ENCODE measurements at places on chromosomes 11 and 22.

DNA sequence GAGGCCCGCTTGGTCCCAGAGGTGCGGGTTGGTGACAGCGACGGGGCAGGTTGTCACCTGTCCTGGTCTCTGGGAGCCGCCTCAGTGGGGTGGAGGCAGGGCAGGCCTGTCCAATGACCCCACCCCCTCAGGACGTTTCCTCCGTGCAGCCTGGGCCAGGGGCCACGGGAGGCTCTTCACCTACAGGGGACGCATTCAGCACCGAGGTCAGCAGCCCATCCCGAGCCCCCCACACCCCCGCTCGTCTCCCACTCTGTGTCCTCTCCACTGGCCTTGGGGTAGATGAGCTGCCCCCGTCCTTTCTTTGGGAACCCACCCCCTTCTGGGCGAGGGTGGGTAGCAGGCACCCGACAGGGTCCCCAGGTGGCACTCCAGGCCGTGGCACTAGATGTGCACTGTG is 35.7 kb downstream of the BRSK2 start:
- no peak for DNase-seq

DNA sequence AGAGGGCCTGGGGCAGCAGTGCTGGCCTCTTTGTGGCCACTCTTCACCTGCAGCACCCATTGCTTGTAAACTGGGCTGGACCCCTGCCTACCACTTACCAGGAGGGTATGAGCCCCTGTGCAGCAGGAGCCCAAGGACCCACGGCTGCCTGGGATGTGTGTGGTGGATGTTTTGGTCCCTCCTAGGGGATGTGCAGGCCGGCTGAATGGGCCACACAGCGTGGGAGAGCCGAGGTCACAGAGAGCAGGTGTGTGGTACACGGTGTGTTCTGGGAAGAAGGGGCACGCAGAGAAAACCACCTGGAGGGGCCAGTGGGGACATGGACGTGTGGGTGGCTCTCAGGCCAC is 19.3 kb upstream of the GNB1L start:
- DNase-seq, result no peak

DNA sequence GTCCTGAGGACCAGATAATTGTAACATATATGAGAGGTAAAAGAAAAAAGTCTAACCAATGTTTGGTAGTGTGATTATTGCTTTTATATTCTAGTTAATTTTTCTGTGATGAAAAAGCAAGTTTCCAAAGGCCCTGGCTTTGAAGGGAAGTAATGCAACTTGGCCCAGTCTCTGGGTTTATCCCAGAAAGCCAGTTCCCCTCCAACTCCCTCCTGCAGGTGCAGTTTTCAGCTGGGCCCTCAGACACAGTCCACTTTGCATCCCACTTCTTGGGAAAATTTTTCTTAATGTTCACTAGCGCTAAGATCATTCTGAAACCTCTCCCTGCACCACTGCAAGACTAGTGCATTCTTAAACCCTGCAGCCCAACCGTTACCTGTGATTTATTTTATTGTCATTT is 586.8 kb downstream of the NTM start:
- no peak for DNase-seq

- no peak for DNase-seq
Observed at GRCh38 chr22:26115266-26115665, 54.0 kb upstream of the SEZ6L start.

DNA sequence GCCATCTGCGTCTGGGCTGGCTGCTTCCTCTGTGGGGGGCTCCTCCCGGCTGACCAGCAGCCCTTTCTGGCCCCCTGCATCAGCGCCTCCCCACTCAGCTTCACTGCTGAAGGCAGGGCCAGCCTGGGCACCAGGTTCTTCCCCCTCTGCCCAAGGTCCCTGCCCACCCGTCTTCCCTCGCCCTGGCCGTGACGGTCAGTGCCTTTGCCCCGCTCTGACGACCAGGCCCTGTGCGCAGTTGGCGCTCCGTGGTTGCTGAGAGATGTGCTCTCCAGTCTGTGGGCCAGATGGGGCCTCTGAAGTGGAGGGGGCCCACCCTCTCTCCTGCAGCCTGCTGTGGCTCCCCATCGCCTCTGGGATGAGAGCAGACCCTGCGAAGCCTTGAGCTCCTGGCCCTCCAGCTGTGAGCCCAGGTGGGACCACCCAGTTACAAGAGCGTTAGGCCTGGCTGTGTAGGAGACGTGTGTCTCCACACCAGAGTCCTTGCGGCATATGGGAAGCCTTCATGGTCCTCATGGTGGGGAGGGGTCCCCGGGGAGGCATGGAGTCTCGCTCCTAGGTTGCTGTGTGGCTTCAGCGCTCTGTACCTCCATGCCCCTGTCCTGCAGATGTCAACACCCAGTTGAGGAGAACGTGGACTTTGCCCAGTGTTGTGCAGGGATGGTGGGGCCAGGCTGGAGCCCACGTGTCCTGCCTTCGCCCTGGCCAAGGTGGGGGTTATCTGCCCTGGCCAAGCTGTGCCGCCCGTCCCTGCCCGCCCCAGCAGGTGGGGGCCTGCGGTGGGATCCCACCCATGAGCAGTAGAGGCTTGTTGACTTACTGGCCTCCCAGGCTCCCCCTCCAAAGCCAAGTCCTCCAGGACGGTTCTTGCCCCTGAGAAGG is 14.2 kb downstream of the LRP5 start:
- DNase-seq, result no peak

- peak; percentile 71 for DNase-seq
Observed at GRCh38 chr11:88280673-88281316, 56.7 kb downstream of the CTSC start.

DNA sequence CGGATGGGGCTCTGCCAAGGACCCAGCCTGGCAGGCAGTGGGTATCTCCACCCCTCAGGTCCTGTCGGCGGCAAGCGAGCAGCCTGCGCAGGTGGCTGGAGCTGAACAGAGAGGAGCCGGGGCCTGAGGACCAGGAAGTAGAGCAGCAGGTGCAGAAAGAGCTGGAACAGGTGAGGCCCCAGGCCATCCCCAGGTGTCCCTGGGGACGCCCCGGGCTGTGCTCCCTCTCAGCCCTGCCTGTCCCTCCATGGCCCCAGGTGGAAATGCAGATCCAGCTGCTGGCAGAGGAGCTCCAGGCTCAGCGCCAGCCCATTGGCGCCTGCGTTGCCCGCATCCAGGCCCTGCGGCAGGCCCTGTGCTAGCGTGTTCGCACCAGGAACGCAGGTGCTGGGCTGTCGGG is 44.0 kb downstream of the PISD start:
- DNase-seq, result no peak

DNA sequence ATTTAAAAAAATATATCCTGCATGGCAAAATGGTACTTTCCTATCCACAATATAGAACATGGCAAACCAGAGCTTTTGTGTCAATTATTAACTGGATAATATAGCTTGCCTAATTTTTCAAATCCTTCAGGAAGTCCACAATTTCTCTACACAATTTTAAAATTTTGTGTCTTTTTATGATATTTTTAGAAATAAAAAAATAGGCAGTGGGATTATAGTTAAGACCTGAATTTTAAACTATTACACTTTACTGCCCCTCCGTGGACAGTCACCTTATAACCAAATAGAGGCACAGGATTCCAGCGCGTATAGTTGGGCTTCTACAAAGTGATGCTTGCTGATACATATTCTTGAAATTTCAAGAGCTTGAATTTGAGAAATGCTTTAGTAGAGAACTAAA is 2.1 kb upstream of the DMC1 start:
- DNase-seq, result peak; percentile 39

- DNase-seq, result no peak
Observed at GRCh38 chr11:56172256-56172830, 4.1 kb upstream of the OR5J2 start.

DNA sequence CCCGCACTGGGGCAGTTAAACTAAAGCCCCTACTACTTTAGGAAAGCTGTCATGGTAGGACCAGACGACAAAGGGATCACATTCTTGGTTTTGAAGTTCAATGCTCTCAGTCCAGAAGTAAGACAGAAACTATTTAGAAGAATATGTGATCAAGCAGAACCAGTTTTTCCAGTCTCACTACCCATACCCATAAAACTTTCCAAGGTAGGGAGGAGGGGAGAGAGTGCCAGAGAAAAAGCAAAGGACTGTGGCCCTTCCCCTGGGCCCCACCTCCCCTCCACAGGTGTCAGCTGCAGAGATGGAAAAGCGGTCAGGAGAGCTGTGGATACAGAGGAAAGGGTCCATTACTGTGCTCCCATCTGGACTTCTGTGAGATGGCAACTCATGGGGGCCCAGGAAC is 587.1 kb downstream of the SOX6 start:
- DNase-seq, result no peak

- DNase-seq, result no peak
Observed at GRCh38 chr11:8328231-8328794, 64.6 kb upstream of the LMO1 start.
